ENCODE measurements at places on chromosomes 4 and X.

- DNase-seq, result no peak
These were observed at the start of gene HMX1 for GRCh38 chr4:8871417-8872401. Gene HMX1 (minus strand): TSS chr4:8871839. CDS start chr4:8871614, 225 bp downstream.

DNA sequence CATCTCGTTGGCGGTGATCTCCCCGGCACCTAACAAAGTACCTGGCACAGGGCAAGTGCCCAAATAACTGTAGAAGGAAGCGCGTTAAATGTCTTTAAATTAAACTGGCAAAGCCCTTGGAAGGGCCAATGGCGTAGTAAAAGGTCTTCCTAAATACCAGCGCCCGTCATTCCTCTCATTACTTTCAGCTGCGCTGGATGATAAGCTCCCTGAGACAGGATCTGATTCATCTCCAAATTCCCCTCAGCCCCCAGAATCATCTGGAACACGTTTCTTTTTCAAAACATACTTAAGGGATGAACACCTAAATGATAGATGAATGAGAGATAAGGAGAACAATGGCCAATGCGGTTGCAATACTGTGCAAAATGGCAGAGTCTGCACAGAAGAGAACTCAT lies 95.1 kb downstream of the AFAP1 start:
- no peak for DNase-seq

GRCh38 chr4:74365761-74366160 lies 816 bp downstream of the EREG start:
- no peak for DNase-seq

DNA sequence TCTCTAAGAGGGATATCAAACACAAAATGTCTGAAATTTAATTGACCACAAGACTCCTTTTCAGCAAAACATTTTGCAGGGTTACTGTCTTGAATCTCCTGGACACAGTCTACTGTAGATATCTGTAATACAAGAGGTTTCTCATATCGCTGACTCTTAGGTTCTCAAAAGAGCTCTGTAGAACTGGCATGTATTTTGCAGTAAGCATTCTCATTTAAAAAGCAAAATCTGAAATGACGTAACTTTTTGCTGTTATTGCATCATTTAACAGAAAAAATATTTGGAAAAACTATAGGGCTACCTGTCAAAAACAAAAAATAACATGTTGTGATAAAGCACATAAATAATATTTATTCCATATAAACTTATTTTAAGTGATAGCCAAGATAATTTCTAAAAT lies 114.2 kb downstream of the CDS1 start:
- DNase-seq, result no peak

DNA sequence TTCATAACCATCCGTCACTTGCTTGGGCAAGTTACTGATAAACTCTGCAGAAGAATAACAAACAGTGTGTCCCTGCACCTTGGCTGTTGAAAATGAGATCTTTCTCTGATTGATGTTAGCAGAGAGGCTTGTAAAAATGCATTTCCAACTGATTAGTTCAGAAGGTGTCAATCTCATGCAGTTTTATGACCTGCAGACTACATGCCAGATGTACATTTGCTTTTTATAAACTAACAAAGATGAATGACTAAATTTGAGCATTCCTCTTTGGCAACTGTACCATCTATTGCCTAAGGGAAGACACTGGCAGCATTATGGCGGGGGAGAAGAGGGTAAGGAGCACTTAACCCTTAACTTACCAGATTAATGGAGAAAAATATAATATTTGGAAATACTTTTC lies 192.8 kb downstream of the DCTD start:
- DNase-seq, result no peak

- DNase-seq, result no peak
These were observed 59.8 kb upstream of the MAML3 start for GRCh38 chr4:140213749-140214148.

GRCh38 chr4:155208258-155209054 lies at the start of gene NPY2R:
Gene NPY2R (plus strand): TSS chr4:155208636. CDS start chr4:155213940, 5,304 bp downstream.
- no peak for DNase-seq

- no peak for DNase-seq
These were observed 32.2 kb downstream of the COPS4 start for GRCh38 chr4:83067058-83067639.

DNA sequence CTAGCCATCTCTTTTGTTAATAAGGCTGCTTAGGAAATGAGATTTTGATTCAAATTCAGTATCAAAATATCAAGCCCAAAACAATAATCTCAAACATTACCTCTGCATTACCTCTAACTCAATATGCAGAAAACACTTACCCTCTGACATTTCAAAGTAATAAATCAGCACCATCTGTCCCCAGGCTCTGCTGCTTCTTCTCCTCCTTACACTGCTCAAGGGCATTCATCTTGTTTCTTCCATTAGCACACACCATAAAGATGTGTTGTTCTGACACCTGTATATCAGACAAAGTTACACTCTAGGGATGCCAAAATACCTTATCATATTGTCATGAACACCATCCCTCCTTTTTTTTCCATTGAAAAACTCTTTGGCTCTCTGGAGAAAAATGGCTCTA lies 1630.3 kb downstream of the RPA4 start:
- no peak for DNase-seq

DNA sequence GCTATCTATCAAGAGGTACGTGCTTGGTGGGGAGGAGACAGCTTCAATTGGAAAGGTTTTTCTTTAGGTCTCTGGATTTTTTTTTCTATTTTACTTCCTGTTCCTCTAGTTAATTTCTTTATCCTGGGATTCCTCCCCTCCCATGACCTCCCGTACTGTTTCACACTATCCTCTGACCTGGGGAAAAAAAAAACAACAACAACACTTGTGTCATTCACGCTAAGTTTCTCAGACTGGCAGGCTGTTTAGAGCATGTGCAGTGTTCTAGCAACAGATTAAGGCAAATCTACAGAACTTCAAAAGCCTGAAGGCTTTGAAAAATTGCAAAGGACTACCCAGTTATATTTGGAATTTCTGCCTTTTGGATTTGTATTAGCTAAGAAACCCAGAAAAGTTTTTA lies 358.4 kb downstream of the ARHGAP24 start:
- no peak for DNase-seq

DNA sequence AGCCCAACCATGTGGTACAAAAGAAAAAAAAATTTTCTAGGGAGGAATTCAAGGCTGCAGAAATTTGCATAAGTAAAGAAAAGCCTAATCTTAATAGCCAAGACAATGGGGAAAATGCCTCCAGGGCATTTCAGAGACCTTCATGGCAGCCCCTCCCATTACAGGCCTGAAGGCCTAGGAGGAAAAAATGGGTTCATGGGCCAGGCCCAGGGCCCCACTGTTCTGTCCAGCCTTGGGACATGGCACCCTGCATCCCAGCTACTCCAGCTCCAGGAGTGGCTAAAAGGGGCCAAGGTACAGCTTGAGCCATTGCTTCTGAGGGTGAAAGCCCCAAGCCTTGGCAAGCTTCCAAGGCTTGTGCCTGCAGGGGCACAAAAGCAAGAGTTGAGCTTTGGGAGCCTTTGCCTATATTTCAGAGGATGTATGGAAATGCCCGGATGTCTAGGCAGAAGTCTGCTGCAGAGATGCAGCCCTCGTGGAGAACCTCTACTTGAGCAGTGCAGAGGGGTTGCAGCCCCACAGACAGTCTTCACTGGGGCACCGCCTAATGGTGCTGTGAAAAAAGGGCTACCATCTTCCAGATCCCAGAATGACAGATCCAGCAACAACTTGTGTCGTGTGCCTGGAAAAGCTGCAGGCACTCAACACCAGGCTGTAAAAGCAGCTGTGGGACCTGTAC lies 111.0 kb downstream of the ANXA10 start:
- DNase-seq, result no peak

DNA sequence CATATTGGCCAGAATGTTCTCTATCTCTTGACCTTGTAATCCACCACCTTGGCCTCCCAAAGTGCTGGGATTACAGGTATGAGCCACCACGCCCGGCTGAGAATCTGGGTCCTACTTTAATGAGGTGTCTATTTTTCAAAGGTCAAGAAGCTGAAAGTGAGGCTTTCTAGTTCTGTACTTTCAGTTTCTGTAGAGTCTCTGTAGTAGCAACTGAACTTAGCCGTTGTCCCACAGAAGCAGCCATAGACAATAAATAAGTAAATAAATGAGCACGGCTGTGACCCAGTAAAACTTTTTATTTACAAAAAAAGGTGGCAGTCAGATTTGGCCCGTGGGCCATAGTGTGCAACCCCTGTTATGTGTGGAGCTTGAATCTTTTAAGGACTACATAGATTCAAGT lies 92.0 kb downstream of the FNIP2 start:
- DNase-seq, result no peak

DNA sequence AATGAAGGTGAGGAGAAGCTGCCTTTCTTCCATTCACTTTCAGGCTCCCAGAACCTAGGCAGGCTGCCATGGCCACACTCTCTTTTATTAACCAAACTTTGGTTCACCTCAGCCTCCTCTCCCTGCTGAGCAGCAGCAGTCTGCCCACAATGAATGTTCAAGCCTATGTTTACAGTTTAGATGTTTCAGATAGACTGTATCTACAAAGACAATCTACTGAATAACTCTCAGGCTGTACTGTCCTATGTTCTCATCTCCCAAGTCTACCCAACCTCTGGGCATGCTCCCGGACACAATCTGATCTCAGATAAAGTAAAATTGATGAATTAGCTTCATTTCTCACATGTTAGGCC lies 59.2 kb upstream of the TMEM164 start:
- no peak for DNase-seq

DNA sequence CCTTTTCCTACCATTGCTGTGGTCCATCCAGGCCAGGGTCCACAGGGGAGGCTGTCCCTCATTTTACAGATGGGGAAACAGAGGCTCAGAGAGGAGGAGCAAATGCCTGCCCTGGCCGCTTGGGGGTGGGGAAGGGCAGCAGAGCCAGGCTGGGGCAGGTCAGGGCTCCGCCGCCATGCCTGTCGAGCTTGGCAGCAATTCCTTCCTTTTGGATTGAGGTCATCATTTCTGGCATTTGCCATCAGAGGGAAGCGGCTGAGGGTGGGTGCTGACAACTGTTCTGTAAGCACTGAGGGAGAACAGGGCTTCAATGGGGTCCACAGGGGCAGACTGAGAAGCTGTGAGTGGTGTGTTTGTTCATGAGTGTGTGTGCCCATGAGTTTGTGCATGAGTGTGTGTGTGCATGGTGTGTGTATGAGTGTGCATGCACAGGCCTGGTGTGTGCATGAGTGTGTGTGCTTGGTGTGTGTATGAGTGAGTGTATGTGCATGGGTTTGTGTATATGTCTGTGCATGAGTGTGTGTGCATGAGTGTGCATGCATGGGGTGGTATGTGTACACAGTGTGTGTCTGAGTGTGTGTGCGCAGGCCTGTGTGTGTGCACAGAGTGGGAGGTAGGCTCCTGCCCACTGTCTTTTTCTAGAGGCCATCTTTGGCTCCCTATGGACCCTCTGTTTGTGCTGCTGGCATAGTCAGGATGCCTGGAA lies 115.2 kb downstream of the SORCS2 start:
- no peak for DNase-seq

GRCh38 chr4:77818073-77818601 lies 1.0 kb downstream of the CNOT6L start:
- peak; percentile 69 for DNase-seq

GRCh38 chr4:101651778-101652177 lies 138.8 kb upstream of the BANK1 start:
- DNase-seq, result no peak

DNA sequence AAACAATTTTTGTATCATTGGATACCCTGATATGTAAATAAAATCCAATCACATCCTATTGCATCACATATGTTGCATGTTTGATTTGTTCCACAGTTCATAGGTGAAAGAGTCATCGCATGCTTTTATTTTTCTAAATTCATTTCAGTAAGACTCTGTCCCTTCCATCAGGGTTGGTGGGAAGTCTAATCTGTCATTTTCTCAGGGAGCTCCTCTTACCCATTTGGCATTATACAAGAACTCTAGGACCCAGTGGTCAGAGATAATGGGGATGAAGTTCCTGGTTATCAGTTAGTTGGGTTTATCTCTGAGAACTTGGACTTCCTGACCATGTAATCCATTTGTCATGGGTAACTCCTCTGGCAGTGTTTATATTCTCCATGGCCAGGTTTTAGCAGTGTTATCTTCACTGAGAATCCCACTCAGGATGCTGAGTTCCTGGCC lies 227.1 kb upstream of the JADE1 start:
- DNase-seq, result no peak

DNA sequence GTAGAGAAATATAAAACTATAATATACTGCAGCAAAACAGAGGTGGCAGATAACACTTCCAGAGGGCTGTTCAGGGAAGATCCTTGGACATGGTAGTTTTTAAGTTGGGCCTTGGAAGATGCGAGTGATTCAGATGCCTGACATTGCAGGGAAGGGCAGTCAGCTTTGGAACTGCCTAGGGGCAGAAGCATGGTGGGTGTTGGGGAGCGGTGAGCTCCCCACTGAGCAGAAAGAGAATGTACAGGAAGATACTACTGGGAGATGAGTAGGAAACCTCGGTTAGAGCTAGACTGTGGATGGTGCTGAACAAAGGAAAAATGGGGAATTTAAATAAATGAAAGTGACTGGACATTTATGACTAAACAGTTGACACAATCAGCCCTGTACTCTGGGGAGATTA lies 24.9 kb upstream of the SEC24B start:
- DNase-seq, result no peak

GRCh38 chrX:146614663-146615478 lies 194.7 kb upstream of the CXorf51B start:
- no peak for DNase-seq

- DNase-seq, result no peak
These were observed 37.1 kb upstream of the SPARCL1 start for GRCh38 chr4:87566276-87566675.

DNA sequence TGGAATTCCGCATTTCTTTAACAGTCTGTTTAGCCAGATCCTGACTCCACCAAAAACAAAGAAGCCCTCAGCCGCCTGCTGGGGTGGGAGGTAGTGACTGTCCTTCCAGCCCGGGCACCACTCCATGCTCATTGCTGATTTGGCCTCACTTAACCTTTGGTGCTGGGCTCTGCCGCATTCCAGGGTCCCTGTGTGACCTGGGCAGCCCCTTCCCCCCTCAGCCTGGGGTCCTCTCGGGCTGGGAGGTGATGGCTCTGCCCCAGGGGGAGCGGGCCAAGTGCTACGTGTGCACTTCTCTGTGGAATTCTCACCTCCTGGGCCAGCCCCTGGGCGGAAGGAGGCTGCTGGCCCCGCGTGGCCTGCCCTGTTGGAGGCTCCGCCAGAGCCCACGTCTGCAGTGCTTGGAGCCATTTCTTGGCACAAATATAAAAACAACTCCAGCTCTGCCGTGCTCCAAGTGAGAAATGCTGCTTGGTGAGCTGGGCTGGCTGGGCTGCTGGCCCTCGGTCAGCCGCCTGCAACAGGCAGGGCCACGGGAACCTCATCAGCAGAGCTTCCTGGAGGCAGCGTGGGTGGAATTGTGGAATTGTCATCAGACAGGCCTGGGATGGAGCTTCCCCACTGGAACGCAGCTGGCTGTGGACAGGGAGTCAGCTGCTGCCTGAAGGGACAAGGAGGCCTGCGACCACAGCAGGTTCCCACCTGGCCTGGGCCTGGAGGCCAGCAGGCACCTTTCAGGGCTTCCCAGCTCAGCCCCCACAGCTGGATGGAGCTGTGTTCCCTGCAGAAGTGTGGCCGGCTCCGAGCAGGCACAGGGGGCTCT lies 66.0 kb downstream of the TRMT44 start:
- DNase-seq, result peak; percentile 49

GRCh38 chr4:126440297-126440696 lies 1125.5 kb downstream of the FAT4 start:
- no peak for DNase-seq
